ENCODE measurements at places on chromosomes 1 and 21.

GRCh38 chr1:41496080-41497055 lies 11.9 kb upstream of the EDN2 start:
- DNase-seq, result no peak

DNA sequence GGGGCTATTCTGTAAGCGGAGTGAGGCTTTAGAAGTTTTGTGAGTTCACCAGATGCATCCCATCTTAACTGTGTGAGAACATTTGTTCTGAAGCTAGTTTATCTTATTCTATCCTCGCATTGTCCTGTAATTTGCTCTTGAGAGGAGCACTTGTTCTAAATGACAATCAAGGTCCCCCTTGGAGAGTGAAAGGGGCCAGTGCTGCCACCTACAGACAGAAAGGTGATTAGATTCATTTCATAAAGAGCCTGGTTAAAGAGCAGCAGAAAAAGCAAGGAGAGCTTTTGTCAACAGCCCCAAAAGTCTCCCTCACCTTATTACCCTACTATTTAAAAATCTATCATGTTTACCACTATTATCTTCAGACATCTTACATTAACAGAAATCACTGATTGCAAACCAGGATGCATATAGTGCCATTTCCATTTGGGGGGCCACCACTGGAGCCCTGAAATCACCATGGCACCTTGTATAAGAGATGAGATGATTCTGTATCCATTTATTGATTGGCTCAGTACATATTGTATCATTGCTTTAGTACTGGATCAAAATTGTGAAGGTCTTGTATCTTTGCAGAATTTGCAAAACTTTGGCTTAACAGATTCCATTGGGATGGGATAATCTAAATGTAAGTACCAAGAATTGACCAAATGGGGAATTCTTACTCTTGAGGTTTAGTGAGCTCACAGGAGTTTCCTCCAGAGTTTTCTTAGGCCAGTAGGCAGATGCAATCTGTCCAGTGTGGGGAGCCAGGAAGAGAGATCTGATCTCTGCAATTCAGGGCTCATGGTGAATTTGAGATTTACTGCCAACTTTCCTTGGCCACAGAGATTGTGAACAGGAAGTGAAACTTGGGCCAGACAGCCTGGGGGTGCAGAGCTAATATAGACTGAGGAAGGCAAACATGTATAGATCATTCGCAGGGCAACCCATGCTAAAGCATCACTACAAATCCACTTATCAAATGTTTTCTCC lies 64.3 kb upstream of the TRABD2B start:
- no peak for DNase-seq

- DNase-seq, result no peak
Measured at GRCh38 chr1:16903458-16903796, 7.6 kb downstream of the RNU1-2 start.

- no peak for DNase-seq
Measured at GRCh38 chr1:205313563-205314308, 7.8 kb downstream of the NUAK2 start.

GRCh38 chr1:1212780-1213344 lies 1.1 kb downstream of the TNFRSF4 start:
- no peak for DNase-seq

DNA sequence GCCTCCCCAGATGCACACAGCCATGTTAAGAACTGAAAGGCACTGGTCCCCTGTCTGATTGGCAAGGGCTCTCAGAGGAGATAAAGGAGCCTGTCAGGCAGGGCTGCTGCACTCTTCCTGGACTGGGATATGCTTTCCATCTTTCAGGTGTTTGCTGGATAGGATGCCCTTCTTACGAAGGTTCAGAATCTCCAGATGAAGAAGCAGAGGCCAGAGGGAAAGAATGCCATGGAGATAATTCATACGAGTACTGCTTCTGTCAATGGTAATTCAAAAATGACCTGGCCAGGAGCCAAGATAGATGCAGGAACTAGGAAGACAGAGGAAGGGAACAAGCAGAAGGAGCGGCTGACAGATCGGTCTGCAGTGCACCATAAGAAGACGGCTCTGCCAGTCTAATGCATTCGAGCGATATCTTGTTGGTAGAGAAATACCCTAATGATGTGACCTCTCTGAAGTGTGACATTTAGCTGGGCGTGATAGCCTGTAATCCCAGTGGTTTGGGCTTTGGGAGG lies 16.6 kb upstream of the ATP2B4 start:
- DNase-seq, result no peak

- no peak for DNase-seq
Measured at GRCh38 chr1:110734133-110734680, 59.5 kb upstream of the KCNA3 start.

DNA sequence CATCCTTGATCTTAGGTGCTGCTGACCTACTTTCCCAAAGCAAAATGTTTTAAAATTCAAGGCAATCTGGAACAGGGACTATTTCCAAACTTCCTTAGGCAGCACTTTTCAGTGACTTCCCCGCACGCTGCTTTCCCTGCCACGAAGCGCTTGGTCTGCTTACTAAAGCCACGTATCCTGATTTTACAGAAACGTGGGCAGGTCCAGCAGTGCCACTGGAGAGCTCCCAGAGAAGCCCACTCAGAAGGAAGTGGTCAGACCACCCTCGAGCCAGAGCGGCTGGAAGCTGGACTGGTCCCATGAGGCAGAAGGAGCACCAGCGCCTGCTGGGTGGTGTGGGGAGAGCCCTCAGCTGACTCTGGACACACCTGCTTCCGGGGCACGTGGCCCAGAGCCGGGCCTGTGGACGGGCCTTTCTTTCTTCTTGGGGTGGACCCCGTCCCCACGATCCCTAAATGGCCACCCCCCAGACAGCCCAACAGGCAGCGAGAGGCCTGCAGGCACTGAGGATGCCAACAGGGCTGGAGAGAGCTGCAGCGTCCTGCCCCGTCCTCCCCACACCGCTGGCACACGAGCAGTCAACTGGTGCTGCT lies 23.2 kb downstream of the PTTG1IP start:
- DNase-seq, result no peak

DNA sequence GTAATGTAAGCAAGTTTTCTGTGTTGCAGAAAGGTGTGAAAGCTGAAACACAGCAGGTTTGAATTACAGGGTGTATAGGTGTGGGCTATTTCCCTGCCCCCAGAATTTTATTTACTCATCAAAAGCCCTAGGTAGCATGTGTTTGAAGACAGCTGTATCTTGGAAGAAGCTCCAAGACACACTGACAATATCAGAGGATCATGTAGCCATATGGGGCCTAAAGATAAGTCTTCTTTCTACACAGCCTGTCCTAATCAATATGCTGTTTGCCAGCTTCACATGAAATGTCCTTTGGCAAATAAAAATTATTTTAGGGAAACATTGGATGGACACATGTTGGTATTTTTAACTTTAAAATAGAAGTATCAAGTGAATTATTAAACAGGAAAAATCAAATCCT lies 17.5 kb upstream of the SUCO start:
- no peak for DNase-seq

Measured in stimulated activated CD8-positive, alpha-beta memory T cell treated with anti-CD3 and anti-CD28 coated beads, Interleukin-7, amount 100 ng/mL, for 1 hour (primary cell).